ENCODE measurements at places on chromosomes 6 and 20. TPM values are rescaled to one million over a fixed set of nuclear protein-coding genes. Genes with fewer than 3 reads are reported as not detected.

The GSTA2 gene
- total RNA-seq, result not detected

The CST4 gene
- not detected for total RNA-seq

The NNAT gene
- total RNA-seq, result not detected

The C20orf141 gene
- total RNA-seq, result not detected

The SCRT2 gene
- 0.09 TPM for total RNA-seq

The PAK5 gene
- total RNA-seq, result not detected

The BPIFB1 gene
- total RNA-seq, result not detected

DNA sequence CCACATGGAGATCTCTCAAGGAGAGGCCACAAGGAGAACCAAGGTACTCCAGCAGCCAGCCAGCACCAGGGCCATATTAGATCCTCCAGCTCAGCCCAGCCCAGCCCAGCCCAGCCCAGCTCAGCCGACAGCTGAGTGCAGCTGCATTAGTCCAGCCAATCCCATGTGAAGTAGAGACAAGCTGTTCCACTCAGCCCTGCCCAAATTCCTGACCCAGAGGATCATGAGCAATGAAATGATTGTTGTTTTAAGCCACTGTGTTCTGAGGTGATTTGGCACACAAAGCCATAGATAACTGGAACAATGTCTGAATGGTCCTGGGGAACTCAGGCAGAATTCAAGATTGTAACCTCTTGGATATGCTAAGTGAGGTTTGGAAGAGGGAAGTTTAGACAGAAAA lies 59.5 kb upstream of the BMP2 start:
- no peaks in the 10 kb centered on the region for H3K4me1 ChIP-seq
- H3K36me3 ChIP-seq, result no peaks in the 10 kb centered on the region
- no peak overlapping the region for H3K27ac ChIP-seq

- DNase-seq, result no peak
- H3K27me3 ChIP-seq, result no peaks in the 10 kb centered on the region
- no peak overlapping the region for H3K4me3 ChIP-seq
- no peak overlapping the region for H3K27ac ChIP-seq
Observed at GRCh38 chr6:39377539-39377950, 55.0 kb upstream of the KCNK16 start.

- no peak for DNase-seq
- peaks cover 32% of the 10 kb centered on the region for H3K36me3 ChIP-seq
Observed at GRCh38 chr6:125884634-125885371, 71.8 kb upstream of the HINT3 start.

DNA sequence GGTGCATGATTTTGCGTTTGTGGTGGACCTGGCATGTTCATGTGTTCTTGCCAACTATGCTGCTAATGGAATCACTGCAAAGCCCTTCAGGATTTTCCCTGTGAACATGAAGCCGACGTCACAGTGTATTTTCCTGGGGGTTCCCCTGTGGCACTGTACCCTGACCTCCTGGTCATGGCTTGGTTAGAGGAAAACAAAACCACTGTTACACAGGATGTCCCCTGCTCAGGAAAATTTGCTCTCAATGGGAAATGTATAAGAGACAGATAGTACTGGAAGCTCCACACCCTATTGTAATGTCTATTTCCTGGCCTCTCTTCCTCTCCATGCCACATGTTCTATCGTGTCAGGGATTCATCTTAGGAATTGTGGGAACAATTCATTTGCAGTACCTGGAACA lies 19.7 kb downstream of the TSHZ2 start:
- H3K4me1 ChIP-seq, result no peaks in the 10 kb centered on the region
- H3K27me3 ChIP-seq, result no peaks in the 10 kb centered on the region
- H3K27ac ChIP-seq, result peak overlapping the region; percentile 5
- H3K4me3 ChIP-seq, result no peak overlapping the region
- no peak for DNase-seq

DNA sequence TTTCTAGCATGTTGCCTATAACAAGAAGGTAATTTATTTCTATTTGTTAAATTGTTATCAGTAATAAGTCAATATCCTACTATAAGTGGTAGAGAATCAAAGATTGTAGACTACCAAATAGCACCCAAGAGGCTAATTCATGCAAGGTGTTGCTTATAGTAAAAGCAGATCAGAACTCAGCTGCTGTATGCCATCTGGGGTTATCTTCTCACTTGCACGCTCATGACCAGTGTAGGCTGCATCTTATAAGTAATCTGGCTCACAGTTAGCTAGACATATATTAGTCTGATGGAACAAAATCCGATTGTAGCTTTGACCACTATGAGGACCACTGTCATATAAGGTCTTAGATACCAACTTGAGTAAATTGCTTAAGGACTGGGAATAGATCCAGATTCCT lies 17.0 kb downstream of the TOP1 start:
- DNase-seq, result no peak
- no peak overlapping the region for H3K4me3 ChIP-seq
- H3K4me1 ChIP-seq, result peaks cover 92% of the 10 kb centered on the region
- H3K36me3 ChIP-seq, result peaks cover 4% of the 10 kb centered on the region
- H3K27me3 ChIP-seq, result no peaks in the 10 kb centered on the region
- no peak overlapping the region for H3K27ac ChIP-seq

DNA sequence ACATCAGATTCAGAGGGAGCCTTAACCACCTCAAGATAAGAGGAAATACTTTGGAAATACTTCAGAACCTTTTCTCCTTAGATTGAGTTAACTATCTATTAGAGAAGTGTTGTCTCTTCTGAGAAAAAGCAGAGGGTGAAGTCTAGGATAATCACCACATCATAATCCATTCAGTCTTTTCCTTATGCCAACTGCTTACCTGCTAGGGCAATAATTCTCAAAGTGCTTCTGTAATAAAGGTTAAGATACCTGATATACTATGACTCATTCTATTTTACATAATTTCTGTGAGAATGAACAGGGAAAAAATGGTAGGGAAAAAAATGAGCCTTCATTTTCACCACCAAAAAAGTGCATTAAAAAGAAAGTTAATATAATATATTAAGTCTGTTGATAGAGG lies 70.1 kb upstream of the LOC128125822 start:
- H3K36me3 ChIP-seq, result no peaks in the 10 kb centered on the region
- H3K4me1 ChIP-seq, result no peaks in the 10 kb centered on the region
- DNase-seq, result no peak

DNA sequence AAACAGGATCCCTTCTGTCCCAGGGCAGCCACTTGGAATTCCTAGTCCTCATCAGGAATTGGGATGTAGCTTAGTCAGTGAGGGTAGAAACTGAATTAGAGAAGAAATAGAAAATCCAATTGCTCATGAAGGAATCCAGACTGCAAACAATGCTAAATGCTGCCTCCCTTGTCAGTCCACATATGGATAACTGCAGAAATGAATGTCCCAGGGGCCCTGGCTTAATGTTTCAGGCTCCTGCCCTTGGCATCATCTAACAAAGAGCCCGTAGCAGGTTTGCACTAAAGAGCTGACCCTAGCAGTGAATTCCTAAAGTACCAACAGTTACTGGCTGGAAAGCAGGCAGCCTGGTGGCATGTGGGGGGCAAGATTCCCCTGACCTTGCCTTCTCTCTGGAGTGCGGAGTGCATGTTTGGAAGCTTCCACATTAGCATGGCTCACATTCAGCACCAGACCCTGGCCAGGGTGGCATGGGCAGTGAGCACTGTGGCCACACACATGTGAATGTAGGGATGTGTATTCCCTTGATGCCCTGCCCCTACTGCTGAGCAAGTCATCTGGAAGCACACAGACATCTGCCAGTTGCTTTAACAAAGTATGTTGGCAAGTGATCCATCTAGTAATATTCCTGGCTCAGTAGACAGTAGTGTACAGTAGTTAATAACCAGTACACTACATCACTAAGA lies 394.5 kb downstream of the CDC5L start:
- no peaks in the 10 kb centered on the region for H3K27me3 ChIP-seq
- no peaks in the 10 kb centered on the region for H3K36me3 ChIP-seq
- H3K4me1 ChIP-seq, result no peaks in the 10 kb centered on the region
- H3K4me3 ChIP-seq, result no peak overlapping the region
- DNase-seq, result no peak

DNA sequence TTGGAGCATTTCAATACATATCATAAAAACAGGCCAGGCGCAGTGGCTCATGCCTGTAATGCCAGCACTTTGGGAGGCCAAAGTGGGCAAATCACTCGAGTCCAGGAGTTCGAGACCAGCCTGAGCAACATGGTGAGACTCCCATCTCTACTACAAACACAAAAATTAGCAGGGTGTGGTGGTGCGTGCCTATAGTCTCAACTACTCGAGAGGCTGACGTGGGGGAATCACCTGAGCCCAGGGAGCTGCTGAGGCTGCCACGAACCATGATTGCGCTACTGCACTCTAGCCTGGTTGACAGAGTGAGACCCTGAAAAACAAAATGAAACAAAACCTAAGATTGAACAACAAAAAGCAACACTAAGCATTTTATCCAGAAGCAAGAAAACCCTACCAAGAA lies 47.2 kb downstream of the BACH2 start:
- no peak overlapping the region for H3K27ac ChIP-seq
- no peaks in the 10 kb centered on the region for H3K27me3 ChIP-seq
- no peaks in the 10 kb centered on the region for H3K36me3 ChIP-seq
- no peak overlapping the region for H3K4me3 ChIP-seq
- no peaks in the 10 kb centered on the region for H3K4me1 ChIP-seq

DNA sequence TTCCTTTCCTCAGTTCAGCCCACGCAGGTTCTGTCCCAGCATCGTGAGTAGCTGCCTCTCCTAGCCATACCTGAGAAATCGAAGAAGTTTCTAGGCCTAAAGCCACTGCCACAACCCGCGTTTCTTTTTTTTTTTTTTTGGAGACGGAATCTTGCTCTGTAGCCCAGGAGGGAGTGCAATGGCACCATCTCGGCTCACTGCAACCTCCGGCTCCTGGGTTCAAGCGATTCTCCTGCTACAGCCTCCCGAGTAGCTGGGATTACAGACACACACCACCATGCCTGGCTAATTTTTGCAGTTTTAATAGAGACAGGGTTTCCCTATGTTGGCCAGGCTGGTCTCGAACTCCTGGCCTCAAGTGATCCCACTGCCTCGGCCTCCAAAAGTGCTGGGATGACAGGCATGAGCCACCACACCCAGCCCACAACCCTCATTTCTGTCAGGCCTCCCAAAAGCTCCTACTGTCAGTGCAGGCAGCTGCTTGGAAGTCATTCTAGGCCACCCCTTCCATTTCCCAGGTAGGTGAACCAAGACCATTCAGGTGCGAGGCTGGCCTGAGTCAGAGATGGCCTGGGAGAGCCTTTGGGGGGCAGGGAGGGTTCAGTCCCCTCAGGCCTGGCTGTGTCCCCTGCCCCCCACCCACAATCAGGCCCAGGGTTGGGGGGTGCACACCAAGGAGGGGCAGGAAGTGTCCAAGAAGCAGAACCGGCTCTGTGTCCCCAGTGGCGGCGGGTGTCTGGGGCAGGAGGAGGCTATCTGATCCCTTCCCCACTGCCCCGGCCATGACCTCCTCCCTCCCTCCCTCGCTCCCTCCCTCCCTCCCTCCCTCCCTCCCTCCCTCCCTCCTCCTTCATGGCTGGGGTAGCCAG lies 47.2 kb downstream of the NOL4L start:
- peak overlapping the region; percentile 87 for H3K27ac ChIP-seq
- DNase-seq, result peak; percentile 83
- H3K4me3 ChIP-seq, result peak overlapping the region; percentile 80
- H3K36me3 ChIP-seq, result no peaks in the 10 kb centered on the region
- peaks cover 46% of the 10 kb centered on the region for H3K4me1 ChIP-seq

DNA sequence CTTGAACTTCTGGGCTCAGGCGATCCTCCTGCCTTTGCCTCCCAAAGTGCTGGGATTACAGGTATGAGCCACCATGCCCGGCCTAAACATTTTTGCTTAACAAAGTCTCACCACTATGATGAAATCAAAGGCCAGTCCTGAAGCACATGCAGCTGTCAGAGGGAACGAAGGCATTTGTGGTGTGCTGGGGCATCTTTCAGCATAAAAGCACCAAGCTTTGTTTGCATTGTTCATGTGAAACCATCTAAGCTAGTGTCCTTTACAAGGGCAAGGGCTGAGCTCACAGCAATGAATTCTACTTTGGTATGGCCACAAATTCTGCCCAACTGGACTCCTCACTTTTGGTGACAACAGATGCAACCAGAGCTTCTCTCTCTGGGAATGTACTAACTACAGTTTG lies 66.8 kb downstream of the ZFP64 start:
- DNase-seq, result no peak
- no peak overlapping the region for H3K4me3 ChIP-seq
- no peaks in the 10 kb centered on the region for H3K4me1 ChIP-seq
